GM13977 (cell line): ENCODE measurements at places on chromosomes 3 and 15.

GRCh38 chr15:93493172-93493571 lies 404.2 kb upstream of the RGMA start:
- no peak for DNase-seq

DNA sequence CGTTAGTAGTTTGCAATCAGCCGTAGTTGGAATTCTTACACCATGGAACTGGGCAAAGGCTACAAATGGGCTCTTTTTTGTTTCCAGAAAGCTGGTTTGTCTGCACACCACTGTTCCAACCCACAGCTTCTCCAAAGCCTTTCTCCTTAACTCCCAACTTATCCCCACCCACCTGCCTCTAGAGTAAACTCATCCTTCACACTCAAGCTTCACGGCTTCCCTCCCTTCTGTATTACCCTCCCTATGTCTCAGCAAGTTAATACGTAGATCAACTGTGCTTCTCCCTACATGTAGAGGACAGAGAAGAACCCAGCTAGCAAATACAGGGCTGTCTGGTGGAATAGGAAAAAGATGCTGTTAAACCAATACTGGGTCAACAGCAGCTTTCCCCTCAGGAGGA lies 363.0 kb upstream of the IL12A start:
- no peak for DNase-seq

- no peak for DNase-seq
These were observed 17.9 kb upstream of the SKIC8 start for GRCh38 chr15:78317145-78317836.

DNA sequence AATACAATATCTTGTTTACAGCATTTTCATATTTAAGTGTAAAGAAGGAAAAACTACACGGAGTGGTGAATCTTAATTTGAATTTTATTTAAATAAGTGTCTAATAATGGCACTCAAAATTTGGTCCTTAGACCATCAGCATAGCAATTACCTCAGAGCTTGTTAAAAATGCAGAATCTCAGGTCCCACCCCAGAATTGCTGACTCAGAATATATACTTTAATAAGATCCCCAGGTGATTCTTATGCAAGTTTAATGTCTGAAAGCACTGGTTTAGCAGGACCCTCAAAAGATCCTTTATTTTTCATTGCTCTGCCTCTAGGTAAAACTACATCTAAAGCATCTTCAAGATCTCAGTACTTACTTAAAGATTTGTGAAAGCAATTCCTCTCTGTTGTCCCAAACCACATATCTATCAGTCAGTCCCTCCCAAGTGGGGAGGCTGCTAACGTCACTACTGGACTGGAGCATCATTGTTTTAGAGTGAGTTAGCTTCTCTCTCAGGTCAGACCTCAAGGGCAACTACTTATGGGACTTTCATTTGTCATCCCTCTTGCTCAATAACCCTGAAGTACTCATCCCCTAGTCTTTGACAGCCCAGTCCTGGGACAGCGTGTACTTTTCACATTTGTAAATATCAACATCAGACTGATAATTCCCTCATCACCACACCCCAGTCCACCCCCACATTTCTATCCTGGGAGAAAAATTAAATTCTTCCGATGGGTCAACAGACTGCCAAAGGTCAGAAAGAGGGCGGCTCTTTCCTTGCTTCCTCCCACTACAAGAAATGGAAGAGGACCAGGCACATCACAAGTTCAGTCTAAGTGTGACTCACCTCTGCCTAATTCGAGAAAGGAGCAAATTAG lies 76.7 kb downstream of the CBLB start:
- DNase-seq, result no peak

DNA sequence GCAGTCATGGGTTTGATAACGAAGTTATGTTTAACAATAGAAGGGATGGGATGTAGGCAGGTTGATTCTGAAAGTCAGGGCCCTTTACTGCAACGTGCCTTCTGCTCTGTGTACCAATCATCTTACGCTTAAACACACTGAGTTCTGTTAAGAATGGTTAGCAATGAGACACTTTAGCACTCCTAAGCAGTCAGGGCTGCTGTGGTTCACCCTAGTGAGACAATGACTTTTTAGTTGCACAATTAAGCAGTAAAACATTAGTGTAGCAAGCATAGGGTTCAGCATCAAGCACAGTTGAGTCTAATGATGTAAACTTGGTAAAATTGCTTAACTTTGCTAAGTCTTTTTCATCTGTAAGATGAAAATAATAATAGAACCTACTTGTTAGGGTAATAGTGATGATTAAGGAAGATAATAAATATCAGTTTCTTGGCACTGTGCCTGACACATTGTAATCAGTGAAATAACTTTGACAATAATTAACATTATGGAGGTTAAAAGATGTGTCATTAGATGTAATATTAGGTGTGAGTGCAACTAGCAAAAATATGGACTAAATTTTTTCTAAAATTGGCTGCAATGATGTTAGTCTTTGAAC lies 484.2 kb upstream of the THBS1 start:
- DNase-seq, result no peak

DNA sequence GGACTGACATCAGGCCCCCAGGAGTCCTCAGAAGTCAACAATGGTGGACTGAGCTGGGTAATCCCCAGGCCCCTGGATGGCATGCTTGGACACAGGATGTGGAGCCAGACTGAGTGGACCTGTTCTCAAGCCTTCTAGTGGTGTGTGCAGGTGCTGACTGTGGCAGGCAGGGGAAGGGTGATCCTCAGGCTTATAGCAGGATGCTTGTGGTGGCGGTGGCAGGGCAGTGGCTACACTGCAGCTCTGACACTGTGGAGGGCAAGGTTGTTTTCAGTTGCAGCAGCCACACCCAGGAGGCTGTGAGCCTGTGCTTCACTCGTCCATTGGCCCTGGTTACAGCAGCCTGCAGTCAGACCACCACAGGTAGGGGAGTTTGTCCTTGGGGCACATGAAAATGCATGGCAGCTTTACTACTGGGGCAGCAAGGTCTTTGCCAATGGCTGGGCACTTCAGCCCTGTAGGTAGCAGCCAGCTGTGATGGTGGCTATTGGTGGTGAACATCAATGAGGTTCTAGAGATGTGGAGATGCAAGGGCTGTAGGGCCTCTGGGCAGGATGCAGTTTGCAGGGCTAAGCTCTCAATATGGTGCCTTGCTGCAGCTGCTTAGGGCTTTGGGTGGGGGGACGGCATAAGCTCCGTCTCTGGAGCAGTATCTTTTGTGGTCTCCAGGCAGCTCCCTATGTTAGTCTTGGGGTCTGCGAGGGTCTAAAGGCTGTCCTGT lies 17.5 kb upstream of the MYO5A start:
- DNase-seq, result no peak

DNA sequence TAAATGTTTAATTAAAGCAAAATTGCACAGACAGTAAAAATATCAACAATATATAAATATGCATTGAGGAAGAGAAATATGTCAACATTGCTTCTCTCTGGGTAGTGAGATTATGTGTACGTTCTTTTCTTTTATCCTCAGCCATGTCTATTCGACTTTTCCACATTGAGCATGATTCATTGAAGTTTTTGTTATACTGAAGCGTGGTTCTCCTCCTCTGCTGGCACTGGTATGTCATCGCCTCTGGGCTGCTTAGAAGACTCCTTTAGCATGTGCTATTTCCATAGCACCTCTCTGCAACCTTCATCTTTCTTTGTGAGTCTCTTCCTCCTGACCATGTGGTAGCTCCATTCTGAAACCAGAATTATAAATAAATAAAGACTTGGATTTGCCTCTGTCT lies 65.8 kb upstream of the AKAP13 start:
- DNase-seq, result no peak

GRCh38 chr3:177338697-177339219 lies 141.5 kb upstream of the TBL1XR1 start:
- DNase-seq, result no peak

DNA sequence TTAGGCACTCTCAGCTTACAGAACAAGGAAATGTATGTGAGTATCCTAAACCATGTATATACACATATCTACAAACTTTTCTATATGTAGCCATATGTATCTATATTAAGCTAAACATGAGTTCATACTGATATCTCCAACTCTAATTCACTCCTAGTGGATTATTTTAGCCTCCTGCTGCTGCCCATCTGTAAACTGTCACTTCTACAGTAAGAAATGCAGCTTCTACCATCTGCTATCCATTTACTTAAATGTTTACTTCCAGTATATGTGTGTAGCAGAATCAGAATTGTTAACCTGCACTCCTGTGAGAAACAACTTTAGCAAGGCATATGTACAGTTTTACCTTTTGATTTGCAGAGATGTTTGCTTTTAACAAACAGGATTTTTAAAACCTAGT lies 478.5 kb upstream of the CBLB start:
- no peak for DNase-seq

GRCh38 chr3:67653425-67654098 lies 850 bp downstream of the SUCLG2 start:
- DNase-seq, result peak; percentile 17

DNA sequence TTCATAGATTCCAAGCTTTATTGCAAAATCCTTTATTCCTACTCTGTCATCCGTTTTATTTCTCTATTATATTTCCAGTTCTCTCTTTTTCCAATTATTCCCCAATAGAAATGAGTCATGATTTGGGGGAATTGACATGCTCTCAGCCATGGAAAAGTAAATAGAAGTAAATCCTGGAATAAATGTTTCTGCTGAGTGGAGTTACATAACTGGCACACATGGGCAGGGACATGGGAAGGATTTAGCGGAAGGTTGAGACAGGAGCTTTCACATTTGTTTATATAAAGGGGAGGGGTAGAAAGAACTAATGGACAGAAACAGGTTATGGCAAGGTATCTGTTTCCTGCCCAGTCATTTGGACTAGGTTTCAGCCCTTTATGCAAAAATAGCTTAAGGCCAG lies 221.6 kb downstream of the PLOD2 start:
- no peak for DNase-seq
